ENCODE measurements at places on chromosomes 3 and 15.

- DNase-seq, result no peak
Observed at GRCh38 chr3:8888301-8888915, 74.9 kb downstream of the RAD18 start.

DNA sequence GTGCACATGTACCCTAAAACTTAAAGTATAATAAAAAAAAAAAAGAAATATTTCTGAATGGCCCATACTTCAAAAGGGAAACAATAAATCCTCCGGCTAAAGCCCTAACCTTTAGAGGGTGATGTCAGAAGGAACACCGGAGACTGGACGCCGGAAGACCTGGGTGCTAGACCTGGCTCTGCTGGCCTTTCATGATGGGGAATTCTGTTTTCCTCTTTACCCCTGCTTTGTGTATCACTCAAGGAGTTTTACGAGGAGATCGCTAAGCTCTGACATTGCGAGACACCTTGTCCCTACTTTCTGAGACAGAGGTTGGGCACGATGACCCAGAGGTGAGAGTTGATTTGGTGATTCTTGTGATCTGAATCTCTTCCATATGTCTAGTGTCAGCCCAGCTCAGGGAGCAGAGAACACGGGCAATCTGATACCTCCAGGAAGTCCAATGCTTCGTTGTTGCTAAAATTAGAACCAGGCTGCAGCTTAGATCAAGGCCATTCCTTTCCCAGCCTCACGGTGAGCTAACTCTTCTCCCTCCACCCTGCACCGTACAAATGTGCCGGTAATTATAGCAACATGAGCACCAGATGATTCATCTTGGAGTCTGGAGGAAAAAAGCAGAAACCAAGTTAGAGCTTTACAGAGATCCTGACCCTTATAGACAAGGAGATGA lies 42.0 kb upstream of the CFAP161 start:
- no peak for DNase-seq

GRCh38 chr15:73000293-73000692 lies 52.0 kb upstream of the NEO1 start:
- DNase-seq, result no peak

- no peak for DNase-seq
Observed at GRCh38 chr3:18892047-18892446, 256.3 kb upstream of the KCNH8 start.
